ENCODE measurements at places on chromosomes 4 and X.
A peak's percentile ranks its signal among the peaks of the same experiment; 100 is the strongest.

DNA sequence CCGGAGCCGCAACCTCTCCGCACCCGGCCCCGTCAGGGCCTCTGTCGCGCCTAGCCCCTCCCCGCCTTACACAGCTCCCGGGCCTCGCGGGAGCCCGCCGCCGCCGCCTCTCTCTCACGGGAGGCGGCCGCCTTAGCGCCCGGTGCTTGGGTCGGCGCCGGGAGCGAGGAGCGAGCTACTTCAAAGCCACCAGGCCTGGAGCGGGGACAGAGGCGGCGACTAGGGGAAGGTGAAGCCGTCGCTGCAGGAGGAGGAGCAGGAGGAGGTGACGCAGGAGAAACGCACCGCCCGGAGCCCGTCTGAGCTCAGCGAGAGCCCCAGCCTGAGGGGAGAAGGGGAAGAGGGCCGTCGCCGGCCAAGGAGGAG is 250 bp downstream of the USP9X start:
- DNase-seq, result peak; percentile 63

DNA sequence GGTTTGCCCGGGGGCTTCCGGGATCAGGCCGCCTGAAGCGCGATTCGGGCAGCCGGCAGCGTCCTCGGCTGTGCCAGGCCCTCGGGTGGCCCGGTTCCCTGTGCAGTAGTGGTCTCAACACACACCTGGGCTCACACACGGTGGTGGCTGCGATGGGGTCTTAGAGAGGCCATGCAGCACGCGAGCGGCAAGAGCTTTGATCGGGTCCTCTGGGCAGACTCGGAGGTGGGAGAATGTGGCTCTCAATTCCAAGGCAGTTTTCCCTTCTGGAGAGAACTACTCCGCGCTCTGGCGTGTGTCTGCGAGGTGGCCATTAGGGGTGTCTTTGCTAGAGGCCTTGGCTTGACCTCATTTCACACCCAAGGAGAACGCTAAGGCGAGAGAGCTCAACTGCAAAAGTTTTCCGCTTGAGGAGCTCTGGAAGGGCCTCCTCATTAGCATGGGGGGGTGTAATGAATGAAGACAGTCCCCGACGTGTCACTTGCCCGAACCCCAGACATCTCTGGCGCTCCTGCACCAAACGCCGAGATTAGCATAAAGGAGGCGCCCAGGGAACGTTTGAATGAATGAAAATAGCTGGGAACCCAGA is 771 bp upstream of the RBPJ start:
- peak; percentile 59 for DNase-seq

- DNase-seq, result no peak
Measured at GRCh38 chr4:27524224-27524623, 663.6 kb downstream of the STIM2 start.

GRCh38 chr4:8319061-8319460 is 49.5 kb downstream of the HTRA3 start:
- no peak for DNase-seq

DNA sequence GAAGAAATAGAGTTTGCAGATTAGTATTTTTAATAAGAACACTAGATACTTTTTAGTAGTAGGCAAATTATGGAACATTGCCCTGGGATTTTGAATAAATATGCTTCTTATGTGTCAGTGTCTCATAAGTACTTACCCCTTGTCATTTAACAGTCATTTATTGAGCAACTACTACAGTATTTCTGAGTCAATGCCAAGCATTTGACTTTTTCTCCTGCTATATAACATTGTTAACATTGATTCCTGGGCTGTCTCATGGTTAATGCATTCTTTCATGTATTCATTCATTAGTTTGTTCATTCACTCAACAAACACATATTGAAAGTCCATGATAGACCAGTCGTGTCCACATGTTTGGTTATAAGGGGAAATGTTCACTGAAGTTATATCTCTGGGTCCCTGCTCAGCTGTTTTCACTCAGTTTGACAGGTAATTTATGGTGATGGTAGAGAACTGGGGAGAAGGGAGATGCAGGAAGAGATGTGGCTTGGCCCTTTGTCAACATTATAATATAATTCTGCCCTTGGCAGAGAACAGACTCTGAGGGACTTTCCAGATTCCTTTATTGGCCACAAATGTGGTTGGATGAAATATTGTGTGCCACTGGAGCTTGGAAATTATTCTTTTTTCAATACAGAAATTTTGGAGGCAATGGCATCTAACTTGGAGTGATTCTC is 49.8 kb downstream of the OSTC start:
- DNase-seq, result no peak

DNA sequence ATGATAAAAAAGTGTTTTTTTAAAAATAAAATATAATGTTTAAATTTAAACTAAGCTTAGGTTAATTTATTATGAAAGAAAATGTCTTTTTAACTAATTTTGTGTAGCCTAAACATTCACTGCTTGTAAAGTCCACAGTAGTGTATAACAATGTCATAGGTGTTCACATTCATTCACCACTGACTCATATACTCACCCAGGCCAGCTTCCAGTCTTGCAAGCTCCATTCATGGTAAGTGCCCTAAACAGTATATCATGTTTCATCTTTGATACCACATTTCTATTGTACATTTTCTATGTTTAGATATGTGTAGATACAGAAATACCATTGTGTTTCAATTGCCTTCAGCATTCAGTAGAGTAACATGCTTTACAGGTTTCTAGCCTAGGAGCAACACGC is 530.3 kb downstream of the EPHA5 start:
- DNase-seq, result no peak

GRCh38 chr4:16224264-16225166 is 1.8 kb downstream of the TAPT1 start:
- DNase-seq, result peak; percentile 21

DNA sequence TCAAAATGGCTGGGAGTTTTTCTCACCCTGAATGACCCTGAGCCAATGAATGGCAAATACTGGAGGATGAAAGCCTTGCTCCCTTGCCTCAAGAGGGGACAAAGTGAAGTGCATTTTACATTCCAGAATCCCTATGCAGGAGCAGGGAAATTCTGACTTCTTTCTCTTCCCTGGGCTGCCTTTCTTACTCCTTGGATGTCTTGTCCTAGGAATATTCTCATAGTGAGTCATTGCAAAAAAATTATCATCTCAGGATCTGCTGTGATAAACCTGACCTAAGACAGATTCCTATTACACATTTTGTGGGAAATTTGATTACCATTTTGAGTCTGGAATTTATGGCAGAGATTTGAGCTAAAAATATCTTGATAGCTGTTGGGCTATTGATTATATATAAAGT is 199.9 kb downstream of the TMA16 start:
- DNase-seq, result no peak

DNA sequence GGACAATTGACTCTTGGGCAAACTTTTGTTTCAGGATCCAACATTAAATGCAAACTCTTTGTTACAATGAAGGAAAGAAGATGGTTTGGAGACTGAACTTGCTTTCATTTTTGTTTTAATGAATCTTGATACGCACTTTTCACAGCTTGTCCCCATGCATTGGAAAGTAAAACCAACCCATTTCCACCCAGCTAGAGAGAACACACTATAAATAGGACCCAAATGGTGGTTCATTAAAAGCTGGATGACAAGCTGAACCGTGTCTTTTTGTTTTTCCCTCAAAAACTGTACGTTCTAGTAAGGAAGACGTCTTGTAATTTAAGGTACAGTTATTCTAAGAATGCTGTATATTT is 95.3 kb upstream of the EGFL6 start:
- peak; percentile 30 for DNase-seq

GRCh38 chrX:150919401-150919800 is 20.9 kb upstream of the CD99L2 start:
- no peak for DNase-seq

GRCh38 chrX:68498044-68498507 is 775 bp upstream of the YIPF6 start:
- peak; percentile 23 for DNase-seq

GRCh38 chr4:52110171-52110570 is 59.1 kb downstream of the SPATA18 start:
- no peak for DNase-seq

- DNase-seq, result no peak
Measured at GRCh38 chr4:13584481-13584880, 40.2 kb upstream of the NKX3-2 start.

DNA sequence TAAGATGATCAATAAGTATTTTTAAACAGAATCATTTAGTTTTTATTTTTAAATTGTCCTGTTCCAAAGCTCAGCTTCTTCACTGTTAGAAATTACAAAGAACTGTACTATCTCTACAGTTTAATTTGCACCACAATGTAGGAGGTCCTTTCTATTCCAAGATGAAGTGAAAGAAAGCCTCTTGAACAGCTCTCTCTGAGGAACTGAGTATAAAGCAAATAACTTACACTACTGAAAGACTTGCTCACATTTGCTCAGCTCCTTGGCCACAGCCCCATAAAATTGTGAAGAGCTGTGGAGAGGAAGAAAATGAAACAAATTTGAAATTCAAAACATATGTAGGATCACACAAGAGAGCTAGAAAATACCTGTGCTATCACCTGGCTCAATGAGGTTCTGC is 68.6 kb downstream of the ENPEP start:
- DNase-seq, result no peak

DNA sequence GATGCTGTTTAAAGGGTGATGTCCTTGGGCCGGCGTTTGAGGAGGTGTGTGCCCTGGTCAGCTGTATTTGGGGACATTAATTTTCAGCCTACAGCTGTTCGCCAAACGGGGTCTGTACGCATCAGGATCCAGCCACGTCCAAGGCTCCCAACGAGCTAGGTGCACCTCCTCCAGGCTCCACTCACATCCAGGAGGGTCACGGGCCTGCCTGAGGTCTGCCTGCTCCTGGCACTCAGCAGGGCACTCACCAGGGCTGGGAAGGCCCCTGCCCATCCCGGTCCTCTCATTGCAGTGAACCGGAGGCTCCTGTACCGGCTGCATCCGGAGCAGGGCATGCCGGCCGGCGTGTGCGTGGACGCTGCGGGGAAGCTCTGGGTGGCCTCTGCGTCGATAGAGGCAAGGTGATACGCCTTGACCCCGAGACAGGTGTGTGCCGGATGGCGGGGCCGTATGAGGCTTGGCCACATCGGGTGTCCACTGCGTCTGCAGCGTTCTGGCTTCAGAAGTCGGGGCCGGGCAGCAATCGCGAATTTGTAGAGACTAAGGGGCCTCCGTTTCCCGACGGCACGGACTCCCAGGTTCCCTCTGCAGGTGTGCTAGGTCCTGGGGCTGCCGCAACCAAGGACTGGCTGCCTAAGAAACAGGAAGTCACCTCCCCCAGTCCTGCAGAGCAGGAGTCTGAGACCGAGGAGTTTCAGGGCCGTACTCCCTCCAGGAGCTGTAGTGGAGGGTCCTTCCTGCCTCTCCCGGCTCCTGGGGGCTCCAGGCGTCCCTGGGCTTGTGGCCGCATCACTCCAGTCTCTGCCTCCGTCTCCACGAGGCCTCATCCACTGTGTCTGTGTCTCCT is 27.5 kb upstream of the PLCXD1 start:
- no peak for DNase-seq

DNA sequence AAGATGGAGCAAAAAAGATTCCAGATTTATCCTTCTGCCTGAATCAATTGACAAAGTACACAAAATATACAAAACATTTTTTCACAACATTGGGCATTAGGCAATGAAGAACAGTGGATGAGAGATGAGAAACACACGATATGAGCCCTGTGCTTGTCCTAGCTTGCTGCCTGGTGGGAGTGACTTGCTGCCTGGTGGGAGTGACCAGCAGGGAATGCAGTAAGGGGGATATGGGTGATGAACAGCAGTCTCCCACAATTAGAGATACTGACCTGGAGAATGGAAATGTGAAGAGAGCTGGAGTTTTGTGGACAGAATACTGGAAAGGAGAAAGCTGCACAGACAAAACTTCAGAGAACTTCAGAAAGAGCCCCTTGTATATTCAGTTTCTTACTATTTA is 629.4 kb upstream of the FRG1 start:
- DNase-seq, result no peak

- DNase-seq, result no peak
Measured at GRCh38 chr4:145951931-145952330, 13.3 kb upstream of the ZNF827 start.

DNA sequence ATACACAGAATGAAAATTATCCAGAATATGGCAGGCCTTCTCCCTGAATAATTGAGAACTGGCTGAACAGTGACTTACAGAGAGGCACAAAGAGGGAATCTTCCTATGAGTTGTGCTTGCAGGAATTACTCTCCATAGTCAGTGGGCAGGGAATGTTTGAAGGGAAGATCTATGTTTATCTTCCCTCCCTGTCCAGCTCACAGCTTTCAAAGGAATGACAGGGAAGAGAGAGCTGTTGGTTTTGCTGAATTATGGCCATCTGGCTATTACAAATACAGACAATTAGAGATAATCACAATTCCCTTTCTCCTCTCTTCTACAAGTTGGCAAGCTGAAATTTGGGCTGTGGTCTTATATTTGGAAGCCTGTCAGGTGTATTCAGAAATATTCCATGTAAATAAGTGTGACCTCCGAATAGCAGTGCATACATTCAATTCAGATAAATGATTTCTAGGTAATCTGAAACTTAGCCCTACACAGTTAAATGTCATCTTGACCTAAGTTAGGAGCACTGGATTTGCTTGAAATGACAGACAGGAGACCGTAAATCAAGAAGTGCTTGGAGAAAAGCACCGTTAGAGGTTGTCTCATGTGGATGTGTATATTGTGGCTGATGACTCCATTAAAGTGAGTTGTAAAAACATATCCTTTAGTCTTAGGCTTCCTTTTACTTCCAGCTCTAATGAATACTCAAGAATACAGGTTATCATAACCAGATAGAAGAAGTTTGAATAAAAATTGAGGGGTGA is 136.8 kb downstream of the C4orf33 start:
- no peak for DNase-seq

DNA sequence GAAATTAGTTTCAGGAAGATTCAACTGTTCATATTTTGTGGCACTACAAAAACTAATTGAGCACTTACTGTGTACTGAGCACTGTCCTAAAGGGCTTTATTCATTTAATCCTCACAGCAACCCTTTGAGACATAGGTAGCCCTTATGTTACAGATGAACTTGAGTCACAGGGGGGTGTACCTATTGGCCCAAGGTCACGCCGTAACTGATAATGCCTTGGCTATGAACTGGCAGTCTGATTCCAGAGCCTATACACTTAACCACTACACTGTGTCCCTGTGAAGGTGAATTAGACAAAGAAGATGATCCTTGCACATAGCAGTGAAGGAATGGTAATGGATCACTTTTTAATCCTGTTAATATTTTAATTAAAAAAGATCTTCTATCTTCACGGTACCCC is 12.0 kb downstream of the TMEM165 start:
- DNase-seq, result no peak

DNA sequence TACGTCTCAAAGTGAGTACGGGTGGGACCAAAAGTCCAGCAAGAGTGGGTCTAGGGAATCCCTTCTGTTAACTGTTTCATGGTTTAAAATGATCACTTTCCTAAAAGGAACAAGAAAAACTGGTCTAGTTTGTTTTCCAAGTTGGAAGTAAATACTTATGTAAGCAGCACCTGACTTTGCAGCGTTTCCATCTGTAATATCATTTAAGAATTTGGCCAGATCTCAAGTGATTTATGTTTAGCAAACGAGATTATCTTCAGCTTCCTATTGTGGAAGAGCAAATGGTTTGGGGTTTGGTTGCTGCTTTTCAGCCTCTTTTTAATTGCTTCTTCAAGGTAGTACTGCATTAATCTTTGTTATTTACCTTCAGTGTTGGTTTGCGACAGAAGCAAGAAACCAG is 50.4 kb downstream of the FHIP1A start:
- DNase-seq, result no peak
